ENCODE measurements at places on chromosomes 1 and 21.

DNA sequence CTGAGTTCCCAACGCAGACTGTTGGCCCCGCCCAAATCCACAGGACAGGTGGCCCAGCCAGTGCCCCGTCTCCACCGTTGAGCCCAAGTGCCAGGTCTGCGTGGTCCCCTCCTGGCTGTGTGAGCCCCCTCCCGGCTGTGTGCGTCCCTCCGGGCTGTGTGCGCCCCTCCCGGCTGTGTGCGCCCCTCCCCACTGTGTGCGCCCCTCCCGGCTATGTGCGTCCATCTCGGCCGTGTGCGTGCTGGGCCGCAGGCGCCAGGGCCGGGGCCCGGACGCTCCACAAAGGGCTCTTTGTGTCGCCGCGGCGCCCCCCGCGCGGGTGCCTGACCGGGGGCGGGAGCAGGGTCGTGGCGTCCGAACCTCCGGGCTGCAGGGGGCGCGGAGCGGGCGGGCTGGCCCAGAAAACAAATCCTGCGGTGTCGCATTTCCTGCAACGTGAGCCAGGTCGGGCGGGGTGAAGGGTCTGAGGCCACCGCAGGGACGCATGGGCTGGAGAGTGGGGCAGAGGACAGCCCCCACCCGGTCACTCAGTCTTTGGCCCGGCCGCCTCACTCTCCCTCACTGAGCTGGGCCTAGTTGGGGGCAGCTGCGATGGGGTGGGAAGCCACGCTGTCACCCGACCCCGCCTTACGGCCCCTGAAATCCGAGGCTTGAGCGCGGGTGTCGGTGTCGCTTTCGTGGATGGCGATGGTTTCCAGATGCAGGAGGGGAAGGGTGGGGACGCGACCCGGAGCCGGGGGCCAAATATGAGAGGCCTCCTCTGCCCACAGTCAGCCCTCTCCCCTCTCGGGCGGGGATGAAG lies 18.8 kb downstream of the TNFRSF25 start:
- DNase-seq: no peak

GRCh38 chr1:47727051-47727696 lies 270.0 kb downstream of the TRABD2B start:
- no peak for DNase-seq

GRCh38 chr1:9250411-9251381 lies 16.1 kb downstream of the H6PD start:
- DNase-seq: no peak

DNA sequence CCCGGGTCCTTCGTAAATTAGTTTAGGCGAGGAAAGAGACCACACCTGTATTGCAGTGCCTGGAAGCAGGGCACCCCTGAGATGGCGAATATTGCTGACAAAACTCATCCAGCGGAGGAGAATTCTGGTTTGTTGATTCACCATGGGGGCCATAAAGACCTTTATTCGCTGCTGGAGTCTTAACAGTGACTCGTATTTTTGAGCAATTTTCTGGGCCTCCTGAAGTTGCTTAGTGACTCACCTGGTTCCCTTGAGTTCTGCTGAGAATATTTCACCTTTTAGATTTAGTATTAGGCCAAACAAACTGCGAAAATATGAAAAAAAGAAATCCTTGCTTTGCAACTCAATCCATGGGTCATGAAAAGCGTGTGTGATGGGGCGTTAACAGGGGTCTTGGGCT lies 20.6 kb upstream of the H6PD start:
- no peak for DNase-seq

DNA sequence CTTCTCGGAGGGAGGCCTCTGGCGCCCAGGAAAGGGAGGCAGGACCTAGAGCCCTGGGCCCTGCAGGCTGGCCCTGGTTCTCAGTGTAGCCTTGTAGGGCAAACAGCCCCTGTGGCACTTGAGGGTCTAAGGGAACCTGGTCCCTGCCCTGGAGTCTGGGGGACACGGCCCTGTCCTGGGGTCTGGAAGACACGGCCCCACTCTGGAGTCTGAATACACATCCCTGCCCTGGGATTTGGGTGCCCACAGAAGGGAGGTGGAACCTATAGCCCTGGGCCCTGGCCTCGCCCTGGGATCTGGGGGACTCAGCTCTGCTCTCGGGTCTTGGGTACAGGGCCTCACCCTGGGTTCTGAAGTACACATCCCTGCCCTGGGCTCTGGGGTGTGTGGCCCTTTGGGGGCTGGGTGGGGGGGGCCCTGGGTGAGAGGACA lies 97.9 kb downstream of the OBSCN start:
- DNase-seq: no peak

DNA sequence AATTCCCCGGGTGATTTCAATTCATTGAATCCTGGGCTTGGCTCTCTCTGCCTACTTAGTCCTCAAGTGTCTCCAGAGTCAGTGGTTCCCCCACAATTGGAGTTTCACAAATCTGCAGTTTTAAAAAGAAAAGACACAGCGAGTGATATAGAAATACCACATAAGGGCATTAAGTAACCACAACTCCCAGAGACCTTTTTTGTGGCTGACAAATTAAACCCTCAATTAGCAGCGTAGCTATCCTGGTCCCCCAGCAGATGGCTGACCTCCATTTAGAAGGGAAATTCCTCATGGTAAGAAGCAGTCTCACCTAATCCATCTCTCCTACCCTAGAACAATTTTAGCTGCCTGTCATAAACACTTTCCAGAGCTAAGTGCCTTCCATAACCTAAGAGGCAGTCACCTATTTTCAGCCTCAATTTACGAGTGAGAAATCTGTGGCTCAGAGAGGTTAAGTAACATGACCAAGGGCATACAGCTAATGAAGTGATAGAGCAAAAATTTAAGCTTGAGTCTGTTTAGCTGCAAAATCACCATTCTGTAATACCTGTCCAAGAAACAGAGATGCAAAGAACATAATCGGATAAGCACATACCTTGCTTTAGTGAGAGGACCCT lies 56.0 kb upstream of the NBPF3 start:
- no peak for DNase-seq

- no peak for DNase-seq
Measured at GRCh38 chr1:2610036-2610959, 22.5 kb downstream of the MMEL1 start.

- DNase-seq: no peak
Measured at GRCh38 chr1:208165659-208166058, 78.5 kb downstream of the PLXNA2 start.

- DNase-seq: no peak
Measured at GRCh38 chr1:241957692-241958494, at the start of gene BECN2. Gene BECN2, plus strand, starts transcription at chr1:241957767. Its CDS starts 0 bp downstream, at chr1:241957767.

GRCh38 chr1:36894824-36895223 lies 139.5 kb downstream of the GRIK3 start:
- DNase-seq: no peak

- no peak for DNase-seq
Measured at GRCh38 chr1:190963321-190963720, 485.7 kb upstream of the BRINP3 start.

DNA sequence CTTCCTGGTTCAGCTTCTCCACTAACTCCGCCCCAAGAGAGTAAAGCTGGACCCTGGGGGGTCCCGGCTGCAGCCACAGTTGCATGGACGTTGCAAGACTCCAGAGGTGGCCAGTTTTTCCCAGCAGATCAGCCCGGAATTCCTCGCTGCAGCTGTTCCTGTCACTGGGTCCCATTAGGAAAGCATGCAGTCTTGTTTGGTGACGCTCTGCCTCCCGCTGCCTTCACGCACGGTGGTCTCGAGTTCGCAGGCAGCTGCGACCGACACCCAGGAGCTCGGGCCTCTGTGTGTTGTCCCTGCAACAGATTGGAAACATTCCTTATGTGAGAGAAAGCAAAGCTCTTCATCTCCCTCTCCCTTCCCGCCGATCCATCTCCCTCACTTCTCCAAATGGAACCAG lies 162.8 kb downstream of the PRDM16 start:
- DNase-seq: no peak

DNA sequence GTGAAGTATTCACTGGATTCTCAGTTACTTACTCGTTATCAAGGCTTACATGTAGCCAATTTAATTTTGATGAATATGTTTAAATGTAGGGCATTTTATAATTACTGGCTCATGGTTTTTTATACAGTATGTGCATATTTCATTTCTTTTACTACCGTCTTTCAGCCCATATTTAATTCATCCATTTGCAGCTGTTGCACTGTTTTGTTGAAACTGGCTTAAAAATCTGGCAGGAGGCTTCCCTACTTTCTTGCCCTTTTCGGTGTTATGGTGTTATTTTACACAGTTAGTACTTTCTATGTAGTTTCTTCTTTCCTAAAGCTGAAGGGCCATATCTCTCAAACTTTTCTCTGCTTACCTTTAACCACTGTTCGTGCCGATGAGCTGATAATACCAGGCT lies 54.2 kb downstream of the ITSN1 start:
- no peak for DNase-seq

Data from stimulated activated CD4-positive, alpha-beta T cell treated with anti-CD3 and anti-CD28 coated beads, Interleukin-4, amount 100 ng/mL, for 1 hour (primary cell).